ENCODE measurements at places on chromosomes 1 and 21.
A peak's percentile ranks its signal among the peaks of the same experiment; 100 is the strongest.

GRCh38 chr1:40310129-40310461 is 7.0 kb downstream of the COL9A2 start:
- DNase-seq, result no peak

DNA sequence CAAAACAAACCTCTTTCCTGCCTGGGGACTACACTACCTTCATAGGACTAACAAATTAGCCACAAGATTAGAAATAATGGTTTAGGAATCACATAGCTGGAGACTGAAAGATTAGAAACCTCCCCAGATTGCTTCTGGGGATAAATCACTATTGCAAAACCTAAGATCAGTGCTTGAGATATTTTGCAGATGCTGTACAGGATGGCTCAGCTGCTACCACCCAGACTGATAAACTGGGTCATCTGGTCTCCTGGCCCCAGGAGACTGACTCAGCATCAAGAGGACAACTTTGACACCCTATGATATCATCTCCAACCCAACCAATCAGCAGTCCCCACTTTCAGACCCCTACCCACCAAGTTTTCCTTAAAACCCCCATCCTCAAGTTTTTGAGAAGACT is 137.0 kb downstream of the LRRC53 start:
- no peak for DNase-seq

DNA sequence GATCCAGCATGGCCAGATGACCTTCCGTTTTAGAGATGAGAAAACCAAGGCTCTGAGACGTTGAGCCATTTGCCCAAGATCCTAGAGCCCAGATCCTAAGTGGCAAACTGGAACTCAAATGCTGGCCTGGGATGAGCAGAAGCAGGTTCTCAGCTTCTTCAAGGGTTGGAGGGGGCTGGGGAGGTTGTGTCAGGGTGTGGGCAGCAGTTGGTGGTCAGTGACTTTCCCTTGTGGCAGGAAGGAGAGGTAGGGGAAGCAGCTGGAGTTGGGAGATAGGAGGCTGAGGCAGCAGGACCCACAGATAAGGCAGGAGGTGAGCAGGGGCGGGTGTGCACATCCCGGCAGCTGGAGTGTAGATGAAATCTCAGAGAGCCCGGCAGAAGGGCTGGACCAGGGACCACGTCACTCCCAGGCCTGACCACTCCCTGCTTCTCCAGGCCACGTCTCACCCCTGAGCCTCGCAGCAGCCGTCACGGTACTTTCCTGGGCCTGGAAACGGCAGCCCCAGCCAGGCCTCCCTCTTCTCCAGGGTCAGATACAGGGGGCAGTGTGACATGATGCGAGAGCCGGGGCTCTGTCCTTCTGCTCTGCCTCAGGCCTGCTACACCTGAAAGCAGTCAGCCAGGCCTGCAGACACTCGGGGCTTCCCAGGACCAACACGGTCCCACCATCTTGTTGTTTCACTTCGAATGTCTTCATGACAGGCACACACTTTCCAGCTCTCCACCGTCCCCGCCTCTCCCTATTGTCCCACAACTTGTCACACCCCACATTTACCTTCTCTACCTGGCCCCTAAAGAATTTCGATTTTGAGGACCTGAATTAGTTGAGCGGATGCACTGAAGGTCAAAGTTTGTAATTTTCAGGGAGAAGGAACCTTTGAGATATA is 11.5 kb upstream of the LAPTM5 start:
- no peak for DNase-seq

GRCh38 chr21:35162831-35163230 is 113.7 kb upstream of the RUNX1 start:
- DNase-seq, result no peak

- no peak for DNase-seq
Observed at GRCh38 chr1:163730411-163730821, 408.7 kb downstream of the NUF2 start.

- DNase-seq, result peak; percentile 91
Observed at GRCh38 chr1:209827384-209828262, at the start of gene UTP25. TSS of gene UTP25 (plus strand) at chr1:209827972. CDS start at chr1:209828064, 92 bp downstream.

GRCh38 chr1:170198090-170198489 is 52.3 kb downstream of the NTMT2 start:
- DNase-seq, result no peak

DNA sequence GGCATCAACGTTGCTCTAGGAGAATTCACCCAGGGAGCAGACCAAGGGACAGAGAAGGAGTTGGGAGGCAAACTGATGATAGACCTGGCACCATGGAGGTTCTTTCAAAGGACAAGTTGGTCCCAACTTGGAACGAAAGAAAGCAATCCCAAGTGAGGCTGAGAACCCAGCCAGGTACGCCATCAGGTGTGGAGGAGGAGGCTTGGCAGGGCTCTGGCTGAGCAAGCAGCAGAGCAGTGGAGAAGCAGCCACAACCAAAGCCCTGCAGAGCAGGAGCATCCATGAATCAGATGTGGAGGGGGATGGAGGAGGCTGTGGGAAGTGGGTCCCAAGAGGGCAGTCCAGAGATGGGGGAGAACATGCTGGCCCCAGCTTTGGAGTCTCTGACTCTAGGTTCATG is 36.3 kb upstream of the RBM15 start:
- DNase-seq, result no peak

GRCh38 chr1:208476846-208477170 is 232.6 kb upstream of the PLXNA2 start:
- DNase-seq, result no peak

- peak; percentile 57 for DNase-seq
Observed at GRCh38 chr1:48498096-48498791, 26.2 kb upstream of the SPATA6 start.

DNA sequence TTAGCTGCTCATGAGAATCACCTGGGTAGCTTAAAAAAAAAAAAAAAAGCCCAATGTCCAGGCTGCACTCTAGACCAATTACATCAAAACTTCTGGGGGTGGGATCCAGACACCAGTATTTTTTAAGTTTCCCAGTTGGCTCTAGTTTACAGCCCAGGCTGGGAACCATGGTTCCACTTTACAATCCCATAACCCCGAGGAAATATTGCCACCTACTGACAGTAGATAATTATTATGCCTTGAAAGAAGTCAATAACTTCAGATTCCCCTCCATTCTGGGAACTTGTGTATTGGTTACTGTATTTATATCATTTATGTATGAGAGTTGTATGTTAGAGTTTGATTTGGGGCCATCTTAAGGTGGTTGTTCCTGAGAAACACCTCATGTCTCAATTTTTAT is 100.2 kb downstream of the SPATA46 start:
- no peak for DNase-seq

- DNase-seq, result no peak
Observed at GRCh38 chr1:9069326-9070100, at the start of gene SLC2A5. TSS of gene SLC2A5 (minus strand) at chr1:9069635. CDS start at chr1:9069536, 99 bp downstream.
